ENCODE measurements at places on chromosomes 7 and 10.

DNA sequence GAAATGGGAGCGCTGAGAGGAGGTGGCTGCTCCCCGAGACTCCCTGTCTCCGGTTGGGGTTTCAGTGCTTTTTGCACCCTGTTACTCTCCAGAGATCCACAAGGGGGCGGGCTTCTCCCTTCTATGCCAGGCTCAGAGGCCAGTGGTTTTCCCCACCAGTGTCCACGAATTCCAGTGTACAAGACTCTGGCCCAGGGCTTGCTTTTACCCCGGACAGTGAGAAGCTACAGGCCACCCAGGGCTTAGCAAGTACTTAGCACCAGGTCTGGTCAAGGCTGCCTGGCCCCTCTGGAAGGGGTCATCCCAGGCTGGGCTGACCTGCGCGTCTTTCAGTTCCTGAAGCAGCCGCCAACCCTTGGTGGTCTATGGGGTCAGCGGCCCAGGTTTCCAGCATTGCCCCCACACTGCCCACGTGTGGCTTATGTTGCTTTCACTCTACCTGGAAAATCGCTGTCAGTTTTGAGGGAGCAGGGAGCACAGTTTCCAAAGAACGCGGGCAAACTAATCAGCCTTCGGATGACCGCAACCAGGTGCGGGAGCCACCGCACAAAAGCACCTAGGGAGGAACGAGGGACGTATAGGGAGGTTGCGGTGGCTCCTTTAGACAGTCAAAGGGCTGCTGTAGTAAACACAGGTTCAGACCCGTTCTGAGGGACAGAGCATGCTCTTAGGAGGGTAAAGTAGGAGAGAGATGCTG is 6.8 kb downstream of the CYP26A1 start:
- H3K27me3 ChIP-seq, result peaks cover 28% of the 10 kb centered on the region
- no peaks in the 10 kb centered on the region for H3K36me3 ChIP-seq
- no peak overlapping the region for H3K27ac ChIP-seq
- no peak for DNase-seq
- H3K4me3 ChIP-seq, result no peak overlapping the region
- no peaks in the 10 kb centered on the region for H3K4me1 ChIP-seq

DNA sequence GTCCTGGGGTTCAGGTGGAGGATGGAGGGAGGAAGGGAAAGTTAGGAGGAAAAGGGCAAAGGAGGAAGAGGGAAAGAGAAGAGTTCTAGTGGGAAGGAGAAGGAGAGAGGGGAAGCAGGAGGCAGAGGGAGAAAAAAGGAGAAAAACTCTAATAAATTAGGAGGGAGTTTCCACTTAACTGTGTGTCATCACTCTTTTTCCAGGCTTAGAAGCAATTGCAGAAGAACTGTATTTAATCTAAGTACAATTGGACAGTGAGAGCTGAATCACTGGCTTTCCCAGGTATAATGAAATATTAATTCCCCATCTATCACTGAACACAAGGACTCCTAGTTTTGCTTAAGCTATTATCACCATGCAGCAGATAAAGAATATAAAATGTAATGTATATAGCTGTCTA is 76.8 kb downstream of the CREB3L2 start:
- H3K4me1 ChIP-seq, result peaks cover 6% of the 10 kb centered on the region
- H3K27ac ChIP-seq, result no peak overlapping the region

GRCh38 chr7:81299711-81300110 is 380.9 kb upstream of the SEMA3C start:
- no peaks in the 10 kb centered on the region for H3K36me3 ChIP-seq
- peaks cover 3% of the 10 kb centered on the region for H3K4me1 ChIP-seq
- H3K4me3 ChIP-seq, result no peak overlapping the region
- DNase-seq, result no peak

DNA sequence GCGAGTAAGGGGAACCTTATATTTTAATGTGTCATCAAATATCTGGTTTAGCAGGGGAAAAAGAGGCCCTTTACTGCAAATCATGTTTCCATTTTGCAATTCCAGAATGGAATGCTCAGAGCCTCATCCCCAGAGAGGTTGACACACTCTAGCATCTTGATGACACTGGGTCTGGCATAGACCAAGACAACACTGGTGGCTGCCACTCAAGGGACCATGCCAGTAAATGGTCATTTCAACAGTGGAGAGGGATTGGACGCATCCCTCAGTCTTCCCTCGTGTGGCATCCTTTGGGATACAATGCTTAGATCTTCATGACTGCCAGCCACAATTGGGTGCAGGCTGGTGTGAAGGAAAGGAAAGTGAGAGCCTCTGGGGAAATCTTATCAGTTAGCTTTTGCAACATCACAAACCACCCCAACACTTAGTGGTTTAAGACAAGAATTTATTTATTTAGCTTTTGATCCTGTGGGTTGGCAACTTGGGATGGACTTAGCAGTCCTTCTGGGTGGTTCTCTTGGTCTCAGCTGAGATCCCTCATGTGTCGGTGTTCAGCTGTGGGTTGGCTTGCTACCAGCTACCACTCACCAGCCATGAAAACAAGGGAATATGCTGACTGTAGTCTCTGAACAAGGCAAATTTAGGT is 21.6 kb downstream of the TACC2 start:
- no peaks in the 10 kb centered on the region for H3K27me3 ChIP-seq
- no peak overlapping the region for H3K4me3 ChIP-seq
- no peaks in the 10 kb centered on the region for H3K36me3 ChIP-seq
- peak overlapping the region; percentile 98 for H3K27ac ChIP-seq

Measured in gastrocnemius medialis (tissue), 4 donors.